Hematopoietic multipotent progenitor cell treated with erythropoietin and hydrocortisone succinate and interleukin-3 and kit ligand, for 15 days (in vitro differentiated cells): ENCODE measurements at places on chromosomes 2 and 18.

DNA sequence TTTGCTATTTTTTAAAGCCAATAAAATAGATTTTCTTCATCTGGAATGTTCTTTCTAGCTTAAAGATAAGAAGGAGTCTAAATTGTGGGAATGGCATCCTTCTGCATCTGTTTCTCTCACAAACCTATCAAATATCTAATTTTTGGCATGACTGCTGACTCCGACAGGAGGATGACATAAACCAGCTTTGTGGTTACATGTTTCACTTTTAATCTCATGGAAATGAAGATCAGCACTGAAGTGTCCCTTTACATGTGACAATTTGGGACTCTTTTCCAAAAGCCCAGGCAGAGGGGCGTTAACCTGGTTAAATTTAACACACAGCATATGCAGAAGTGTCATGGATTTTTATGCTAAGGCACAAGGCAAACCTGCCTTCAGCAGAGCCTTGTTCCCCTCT, 694.7 kb downstream of the ARHGAP15 start:
- no peak for DNase-seq

GRCh38 chr2:18930971-18931370, 341.6 kb upstream of the NT5C1B start:
- no peak for DNase-seq

DNA sequence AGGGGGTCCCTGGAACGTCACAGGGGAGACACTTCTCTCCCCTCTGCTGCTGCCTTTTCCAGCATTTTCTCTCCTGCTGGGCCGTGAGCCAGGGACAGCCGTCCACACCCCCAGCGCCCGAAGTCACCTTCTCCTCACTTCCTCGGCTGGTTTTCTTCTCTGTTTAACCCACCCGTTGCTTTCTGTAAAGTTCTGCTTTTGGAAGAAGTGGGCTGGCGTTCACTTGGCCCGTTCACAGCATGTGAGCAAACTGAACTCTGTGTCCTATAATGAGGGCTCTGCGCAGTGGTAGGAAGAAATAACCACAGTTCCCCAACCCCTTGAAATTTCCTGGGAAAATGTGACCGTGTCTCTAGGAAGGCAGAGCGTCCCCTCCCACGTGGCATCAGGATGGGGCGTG, 187.0 kb upstream of the HDAC4 start:
- DNase-seq = no peak

- no peak for DNase-seq
These were observed 64.4 kb downstream of the LCLAT1 start for GRCh38 chr2:30511122-30512083.

GRCh38 chr2:111712940-111713515, 171.0 kb downstream of the ANAPC1 start:
- DNase-seq = no peak

GRCh38 chr2:73697606-73698005, 39.5 kb downstream of the TPRKB start:
- DNase-seq = no peak

GRCh38 chr2:180520921-180521581, 459.4 kb upstream of the UBE2E3 start:
- no peak for DNase-seq

DNA sequence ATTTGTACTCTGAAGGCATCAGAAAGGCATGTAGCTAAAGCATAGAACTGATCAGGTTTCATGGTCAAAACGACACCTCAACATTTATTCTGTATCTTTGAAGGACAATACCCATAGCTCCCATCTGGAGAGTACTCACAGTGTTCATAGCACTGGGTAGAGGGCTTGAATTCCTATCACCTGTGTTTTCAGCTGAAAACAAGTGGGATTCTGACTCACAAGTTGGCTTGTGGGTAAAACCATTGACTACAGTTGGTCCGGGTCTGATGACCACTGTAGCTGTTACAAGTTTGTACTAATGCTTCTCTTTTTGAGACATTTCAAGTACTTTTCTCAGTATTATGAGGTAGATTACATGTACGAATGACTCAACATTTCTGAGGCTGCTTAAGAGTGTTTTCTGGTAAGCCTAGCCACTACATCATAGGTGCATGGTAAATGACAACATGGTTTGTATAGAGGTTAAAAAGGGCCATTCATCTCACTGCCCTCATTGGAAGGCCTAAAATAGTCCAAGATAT, 68.6 kb upstream of the PELI1 start:
- peak; percentile 4 for DNase-seq

DNA sequence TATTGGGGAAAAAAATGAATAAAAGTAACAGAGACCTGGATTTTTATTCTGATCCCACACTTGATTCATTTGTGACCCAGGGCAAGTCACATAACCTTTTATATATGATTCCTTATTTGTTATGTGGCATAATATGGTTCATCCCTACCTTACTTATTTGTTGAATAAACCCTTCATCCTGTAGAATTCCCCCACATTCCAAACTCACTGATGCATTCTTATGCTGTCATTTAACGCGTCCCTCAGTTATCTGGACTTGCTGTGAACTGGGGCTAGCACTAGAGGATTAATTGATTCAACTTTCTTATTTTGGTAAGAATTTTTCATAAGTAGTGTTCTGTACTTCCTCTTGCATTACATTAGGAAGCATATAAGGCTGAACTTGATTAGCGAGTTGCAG, 384.7 kb upstream of the RAB12 start:
- DNase-seq = no peak

GRCh38 chr2:80326214-80326613, 21.7 kb upstream of the LRRTM1 start:
- no peak for DNase-seq

DNA sequence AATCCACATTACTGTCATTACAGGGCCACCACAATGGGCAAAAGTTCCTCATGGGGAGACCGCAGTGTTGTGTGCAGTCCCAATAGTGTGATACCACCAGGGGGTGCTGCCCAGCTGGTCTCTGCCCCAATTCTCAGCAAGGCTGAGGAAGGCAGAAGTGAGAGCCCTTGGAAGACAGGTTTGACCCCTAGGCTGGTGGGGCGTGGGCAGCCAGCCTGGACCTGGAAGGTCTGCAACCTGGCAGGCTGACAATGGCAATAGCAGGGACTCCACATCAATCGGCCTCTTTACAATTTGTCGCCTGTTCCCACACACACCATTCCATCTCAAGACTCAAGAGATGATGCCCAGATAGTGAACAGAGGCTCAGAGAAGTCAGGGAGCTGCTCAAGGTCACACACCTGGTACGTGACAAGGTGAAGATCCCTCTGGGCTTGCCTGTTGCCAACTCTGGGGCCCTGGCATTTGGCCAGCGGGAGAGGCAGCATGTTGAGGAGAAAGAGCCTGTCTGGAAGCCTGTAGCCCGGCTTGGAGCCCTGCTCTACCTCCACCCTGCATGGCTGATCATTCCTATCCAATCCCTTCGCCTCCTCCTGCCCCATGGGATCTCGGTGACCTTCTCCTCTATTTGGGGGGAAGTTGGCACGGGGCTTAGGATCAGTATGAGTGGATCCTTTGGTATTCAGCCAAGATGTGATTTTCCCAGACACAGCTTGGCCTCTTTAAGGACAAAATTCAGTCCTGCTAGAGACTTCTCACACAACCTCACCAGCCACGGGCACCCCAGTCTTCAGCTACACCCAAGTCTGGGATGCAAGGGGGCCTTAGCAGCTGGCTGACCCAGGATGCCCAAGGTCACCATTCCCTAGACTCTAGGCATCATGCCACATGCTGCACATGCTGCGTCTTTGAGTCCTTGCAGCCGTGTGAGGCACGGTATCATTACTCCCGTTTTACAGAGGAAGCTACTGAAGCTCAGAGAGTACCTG, 2.9 kb upstream of the ATOH8 start:
- peak; percentile 6 for DNase-seq

DNA sequence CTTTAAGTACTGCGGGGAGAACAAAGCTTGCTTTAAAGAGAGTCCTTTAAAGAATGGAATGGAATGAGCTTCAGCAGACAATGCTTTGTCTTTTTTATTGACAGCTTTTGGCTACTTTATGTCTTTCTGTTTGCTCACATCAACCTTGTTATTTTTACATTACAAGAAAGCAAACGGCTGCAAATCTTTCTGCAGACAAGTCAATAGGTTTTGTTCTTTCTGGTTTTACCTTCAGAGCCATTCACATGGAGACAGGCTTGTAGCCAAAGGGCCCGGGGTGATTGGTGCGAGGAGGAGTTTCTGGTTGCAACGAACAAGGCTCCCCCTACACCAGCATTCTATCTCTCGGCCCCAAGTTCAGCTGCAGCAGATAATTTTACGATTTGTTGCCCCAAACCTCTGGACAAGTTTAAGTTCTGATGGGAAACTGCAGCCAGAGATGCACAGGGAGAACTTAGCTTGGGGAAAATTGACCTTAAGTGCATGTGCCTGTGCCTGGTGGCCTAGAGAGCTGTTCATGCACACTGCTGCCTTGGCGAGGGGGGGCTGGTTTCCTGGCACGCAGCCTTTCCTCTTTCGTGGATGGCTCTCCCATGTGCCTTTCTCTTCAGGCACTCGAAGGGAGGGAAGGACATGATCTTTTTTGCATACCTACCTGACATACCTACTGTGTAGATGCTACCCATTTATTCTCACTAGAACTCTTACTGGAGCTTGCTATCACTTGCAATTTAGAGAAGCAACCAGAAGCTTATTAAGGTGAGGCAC, 543.2 kb downstream of the DCDC2C start:
- no peak for DNase-seq

DNA sequence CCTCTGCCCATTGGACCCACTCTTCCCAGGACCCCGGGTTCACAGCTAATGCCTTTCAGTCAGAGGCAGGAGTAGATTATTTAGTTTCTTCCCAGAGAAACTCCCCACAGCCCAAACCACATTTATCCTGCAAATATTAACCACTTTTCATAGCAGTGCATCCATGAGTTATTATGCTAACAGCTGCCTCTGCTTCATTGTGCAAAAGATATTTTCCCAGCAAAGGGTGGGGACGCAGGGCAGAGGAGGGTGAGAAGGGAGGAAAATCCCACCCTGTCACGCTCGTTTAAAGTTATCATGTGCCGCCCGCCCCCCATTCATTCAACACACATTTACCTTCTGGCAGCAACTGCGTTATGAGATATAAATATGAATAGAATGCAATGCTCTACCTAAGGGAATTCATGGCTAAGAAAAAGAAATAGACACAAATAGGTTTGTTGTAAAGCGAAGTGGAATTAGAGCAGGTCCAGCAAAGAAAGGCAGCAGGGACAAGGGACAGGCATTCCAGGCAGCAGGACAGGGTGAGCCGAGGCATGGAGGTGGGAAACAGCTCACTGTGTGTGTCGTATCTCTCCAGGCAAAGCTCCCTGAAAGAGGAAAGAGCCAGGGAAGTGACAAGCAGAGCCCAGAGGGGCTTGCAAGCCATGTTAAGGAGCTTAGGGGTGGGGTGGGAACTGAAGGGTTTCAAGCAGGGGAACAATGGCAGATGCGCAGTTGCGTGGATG, 46.3 kb upstream of the LTBP1 start:
- no peak for DNase-seq
